GM03348 (cell line): ENCODE measurements at places on chromosomes 7 and 10.

- DNase-seq: no peak
These were observed 1.8 kb downstream of the SLK start for GRCh38 chr10:103968441-103969391.

DNA sequence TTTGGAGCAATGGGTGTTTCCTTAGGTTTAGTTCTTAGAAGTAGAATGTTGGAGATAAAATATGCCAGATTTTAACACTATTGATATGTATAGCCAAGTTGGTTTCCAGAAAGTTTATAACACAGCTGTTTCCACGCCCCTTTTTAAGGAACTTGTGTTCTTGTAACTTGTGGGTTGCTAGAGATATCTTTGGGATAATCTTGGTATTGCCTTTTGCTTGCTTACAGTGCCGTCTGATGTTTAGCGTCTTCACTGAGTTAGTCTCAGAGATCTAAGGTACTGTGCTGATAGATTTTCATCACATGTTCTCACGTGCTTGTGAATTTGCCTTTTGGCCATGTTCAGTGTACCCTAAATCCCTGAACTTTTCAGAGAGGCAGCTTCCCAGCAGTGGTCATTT is 12.4 kb downstream of the TMEM248 start:
- no peak for DNase-seq

- DNase-seq: no peak
These were observed 162.3 kb upstream of the KLF14 start for GRCh38 chr7:130896051-130896881.

DNA sequence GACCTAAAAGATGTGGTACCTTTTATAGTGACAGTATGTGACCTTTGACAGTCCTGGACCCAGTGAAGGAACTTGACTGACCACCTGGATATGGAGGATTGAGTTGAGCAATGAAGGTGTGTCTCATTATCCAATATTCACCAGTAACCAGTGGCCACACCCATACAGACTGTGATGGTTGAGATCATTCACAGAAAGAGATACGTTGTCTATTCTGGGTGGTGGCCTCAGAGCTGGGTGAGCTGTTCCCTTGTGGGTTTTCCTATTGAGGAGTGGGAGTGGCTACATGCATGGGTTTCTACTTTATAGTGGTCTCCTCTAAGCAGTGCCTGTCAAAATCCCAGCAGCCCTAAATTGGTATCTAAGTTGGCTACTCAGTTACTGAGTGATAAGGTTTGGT is 507.4 kb downstream of the SORCS3 start:
- no peak for DNase-seq

GRCh38 chr10:21273400-21273968 is 252.0 kb downstream of the SKIDA1 start:
- DNase-seq: no peak

DNA sequence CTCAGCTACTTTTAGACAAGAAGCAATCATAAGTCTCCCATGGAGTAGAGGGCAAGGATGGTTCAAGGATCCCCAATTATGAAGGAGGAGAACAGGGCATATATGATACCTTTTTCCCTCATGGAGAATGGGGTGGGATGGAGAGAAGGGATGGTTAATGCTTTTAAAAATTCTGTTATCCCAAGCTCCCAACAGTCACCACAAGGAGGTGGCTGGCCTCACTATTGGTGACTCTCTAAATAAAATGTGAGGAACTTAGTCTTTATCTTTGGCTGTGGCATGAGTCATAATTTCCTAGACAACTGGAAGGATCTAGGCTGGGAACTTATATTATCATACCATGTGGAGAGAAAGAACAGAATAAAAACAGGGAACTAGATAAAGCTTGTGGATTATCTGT is 297.0 kb downstream of the PHTF2 start:
- peak; percentile 33 for DNase-seq

DNA sequence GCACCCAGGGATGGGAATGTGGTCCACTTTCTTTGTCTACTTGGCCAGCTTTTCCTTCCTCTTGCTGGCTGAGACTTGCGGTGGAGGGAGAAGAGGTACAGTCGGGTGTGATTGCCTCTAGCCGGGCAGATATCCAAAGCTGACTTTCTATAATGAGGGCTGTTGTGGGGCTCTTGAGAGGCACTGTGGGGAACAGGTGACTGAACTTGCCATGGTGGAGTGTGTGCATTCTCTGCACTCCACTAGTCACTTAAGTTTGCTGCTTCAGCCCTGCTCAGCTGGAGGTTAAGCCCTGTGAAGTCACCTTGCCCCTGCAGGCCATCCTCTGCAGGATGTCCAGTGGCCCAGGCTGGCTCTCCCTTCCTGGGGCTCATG is 116.6 kb downstream of the AOAH start:
- no peak for DNase-seq

GRCh38 chr10:101932183-101932582 is 88.6 kb upstream of the KCNIP2 start:
- DNase-seq: no peak

- peak; percentile 74 for DNase-seq
These were observed 21.5 kb downstream of the WASL start for GRCh38 chr7:123727071-123727837.

DNA sequence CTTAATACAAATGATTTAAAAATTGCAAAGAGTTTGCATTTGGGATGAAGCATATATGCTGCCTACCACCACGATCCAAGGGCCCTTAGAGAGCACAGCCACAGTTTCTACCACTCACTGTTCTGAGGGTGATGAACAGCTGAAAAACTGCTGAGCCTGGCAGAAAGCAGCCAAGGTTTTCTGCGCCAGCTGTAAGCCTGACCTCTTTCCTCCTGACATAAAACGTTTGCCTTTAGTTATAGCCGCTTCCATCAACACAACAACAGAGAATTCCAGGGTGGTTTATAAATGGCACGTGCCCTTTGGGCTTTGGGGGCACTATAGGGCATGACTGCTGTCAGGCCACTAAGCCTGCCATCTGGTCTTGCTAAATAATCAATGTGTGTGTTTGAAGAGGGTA is 222.8 kb downstream of the RELN start:
- DNase-seq: no peak

DNA sequence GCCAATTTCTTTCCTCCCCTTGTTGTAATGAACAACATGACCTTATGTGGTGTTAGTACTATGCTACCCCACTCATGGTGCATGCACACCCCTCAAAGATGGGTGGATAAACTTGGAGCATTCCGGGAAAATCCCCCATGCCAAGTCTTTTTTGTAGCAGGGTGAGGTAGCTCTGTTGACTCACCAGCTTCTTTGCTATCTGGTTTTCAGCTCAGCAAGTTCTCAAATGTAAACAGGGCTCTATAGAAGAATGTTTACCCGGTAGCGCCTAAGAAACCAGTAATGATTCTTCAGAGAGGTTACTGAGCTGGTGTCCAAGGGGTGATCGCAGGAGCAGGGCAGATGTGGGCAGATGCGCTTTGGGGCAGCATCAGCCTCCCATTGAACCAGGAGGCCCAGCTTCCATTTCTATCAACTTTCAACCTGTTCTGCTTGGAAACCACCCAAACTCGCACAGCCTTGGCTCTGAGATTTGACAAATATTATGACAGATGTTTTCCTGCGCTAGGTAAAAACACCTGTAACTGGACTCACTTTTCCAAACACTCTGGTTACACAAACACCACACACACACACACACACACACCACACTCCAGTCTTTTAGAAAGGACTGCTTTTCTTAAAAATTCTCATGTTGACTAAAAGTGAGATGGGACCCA is 87.8 kb downstream of the ZRANB1 start:
- DNase-seq: no peak

- DNase-seq: no peak
These were observed 18.8 kb upstream of the CHST12 start for GRCh38 chr7:2384354-2385243.

- DNase-seq: no peak
These were observed 45.1 kb downstream of the KIF11 start for GRCh38 chr10:92638037-92638436.

GRCh38 chr7:101924171-101924570 is 106.7 kb downstream of the CUX1 start:
- peak; percentile 67 for DNase-seq

- no peak for DNase-seq
These were observed 136.2 kb upstream of the FZD8 start for GRCh38 chr10:35778306-35778705.

GRCh38 chr10:3411044-3411443 is 238.5 kb upstream of the PITRM1 start:
- DNase-seq: no peak
